ENCODE measurements at places on chromosomes 16 and 17. TPM values are rescaled to one million over a fixed set of nuclear protein-coding genes. Genes with fewer than 3 reads are reported as not detected.

TMIGD1 gene
- polyA plus RNA-seq: not detected

ZNF385C gene
- 3.7 TPM for polyA plus RNA-seq

ABI3 gene
- polyA plus RNA-seq: 6.5 TPM

HEATR9 gene
- polyA plus RNA-seq: 0.20 TPM

GUCY2D gene
- 0.34 TPM for polyA plus RNA-seq

PTX4 gene
- polyA plus RNA-seq: 0.20 TPM

RAB26 gene
- polyA plus RNA-seq: 1.6 TPM

MOSMO gene
- 28.6 TPM for polyA plus RNA-seq

TBC1D3G gene
- polyA plus RNA-seq: not detected

- no peak for DNase-seq
Measured at GRCh38 chr17:1839516-1839915, 9.7 kb downstream of the RPA1 start.

- no peak for DNase-seq
Measured at GRCh38 chr16:13471036-13471435, 448.9 kb upstream of the ERCC4 start.

GRCh38 chr17:36825951-36826350, 111.3 kb upstream of the LHX1 start:
- no peak for DNase-seq

DNA sequence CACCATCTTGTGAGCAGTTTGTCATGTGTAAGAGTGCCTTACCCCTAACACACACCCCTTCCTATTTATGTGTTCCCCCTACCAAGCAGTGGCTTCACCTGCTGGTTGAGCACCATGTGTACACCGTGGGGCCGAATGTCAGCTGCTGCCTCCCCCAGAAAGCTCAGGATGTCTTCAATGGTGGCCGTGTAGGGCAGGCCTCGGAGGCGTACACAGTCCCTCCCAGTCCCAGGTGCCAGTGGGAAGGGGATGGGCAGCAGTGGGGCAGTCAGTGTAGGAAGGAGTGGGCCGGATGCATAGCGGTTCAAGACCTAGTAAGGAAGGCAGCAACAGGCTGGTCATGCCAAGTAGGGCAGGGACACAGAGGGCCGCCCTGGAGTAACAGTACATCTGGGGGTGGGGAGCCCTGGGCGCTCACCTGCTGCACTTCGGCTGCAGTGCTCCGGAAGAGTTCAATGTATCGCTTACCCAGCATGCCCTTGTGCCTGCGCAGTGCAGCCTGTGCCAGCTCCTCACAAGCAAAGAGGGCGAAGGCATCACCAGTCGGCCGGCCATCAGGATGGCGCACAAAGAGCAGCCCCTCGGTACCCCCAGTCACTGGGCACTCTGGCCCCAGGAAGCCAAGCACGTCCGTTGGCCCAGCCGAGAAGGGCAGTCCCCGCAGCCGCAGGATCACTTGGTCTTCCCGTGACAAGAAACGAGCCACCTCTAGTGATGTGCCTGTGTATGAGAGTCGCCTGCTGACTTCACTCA, 4.4 kb downstream of the ESRP2 start:
- DNase-seq: no peak

- DNase-seq: peak; percentile 54
Measured at GRCh38 chr16:27639561-27640276, 89.8 kb downstream of the KATNIP start.

- no peak for DNase-seq
Measured at GRCh38 chr16:47004652-47005051, 31.2 kb upstream of the DNAJA2 start.

GRCh38 chr16:3431779-3432219, 11.5 kb downstream of the ZNF597 start:
- DNase-seq: peak; percentile 62

DNA sequence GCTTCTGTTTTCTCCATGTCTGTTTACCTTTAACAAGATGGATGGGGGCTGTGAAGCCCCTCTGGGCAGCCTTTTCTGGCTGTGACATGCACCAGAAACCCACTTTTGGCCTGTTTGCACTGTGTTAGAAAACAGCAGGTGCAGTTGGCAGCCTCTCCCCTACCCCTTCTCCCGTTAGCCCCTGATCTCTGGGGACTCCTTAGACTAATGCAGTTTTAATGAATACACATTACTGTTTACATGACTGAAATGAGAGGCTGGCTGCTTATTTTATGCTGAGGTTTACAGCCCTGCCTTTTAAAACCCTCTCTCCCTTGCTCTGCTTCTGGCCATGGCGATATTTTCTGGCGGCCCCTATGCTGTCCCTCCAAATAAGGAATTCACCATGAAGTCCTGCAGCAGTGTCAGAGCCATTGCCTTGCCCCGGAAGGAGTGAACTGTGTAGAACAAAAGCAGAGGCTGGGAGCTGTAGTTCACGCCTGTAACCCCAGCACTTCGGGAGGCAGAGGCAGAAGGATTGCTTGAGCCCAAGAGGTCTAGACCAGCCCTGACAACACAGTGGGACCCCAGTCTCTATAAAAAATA, 79.3 kb downstream of the PRKCB start:
- no peak for DNase-seq

DNA sequence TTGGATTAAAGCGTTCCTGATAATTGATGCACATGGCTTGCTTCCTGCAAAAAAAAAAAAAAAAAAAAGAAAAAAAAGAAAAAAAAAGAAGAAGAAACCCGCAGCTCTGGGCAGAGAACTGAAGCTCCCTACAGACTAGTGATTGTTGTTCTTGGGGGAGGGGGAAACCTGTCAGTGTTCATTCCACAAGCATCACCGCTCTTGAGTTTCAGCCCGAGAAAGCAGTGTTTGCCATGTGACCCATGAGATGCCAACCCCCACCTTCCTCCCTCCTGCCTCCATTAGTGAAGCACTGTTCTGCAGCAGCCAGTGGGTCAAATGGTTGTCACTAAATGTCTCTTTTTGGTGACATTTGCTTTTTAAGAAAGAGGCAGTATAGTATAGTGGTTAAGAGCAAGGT, 1.7 kb downstream of the USP43 start:
- DNase-seq: no peak

GRCh38 chr17:60622961-60623360, 23.0 kb downstream of the PPM1D start:
- DNase-seq: no peak

DNA sequence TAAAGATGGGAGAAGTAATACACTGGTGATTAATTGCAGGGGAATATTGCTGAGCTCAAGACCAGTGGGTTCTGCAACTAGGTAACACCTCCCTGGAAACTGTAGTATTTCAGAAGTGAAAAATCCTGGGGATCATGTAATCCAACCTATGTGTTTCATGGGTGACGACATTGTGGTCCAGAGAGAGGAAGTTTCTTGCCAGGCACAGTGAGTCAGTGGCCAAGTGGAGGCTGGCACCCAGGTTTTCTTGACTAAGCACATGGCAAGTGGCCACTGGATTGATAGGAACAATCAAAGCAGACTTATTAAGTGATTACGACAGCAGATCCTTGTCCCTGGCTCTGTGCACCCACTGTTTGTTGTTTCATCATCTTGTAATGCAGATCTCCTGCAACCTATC, 14.6 kb upstream of the CIITA start:
- no peak for DNase-seq

GRCh38 chr16:83110269-83110668, 483.5 kb downstream of the CDH13 start:
- DNase-seq: no peak

DNA sequence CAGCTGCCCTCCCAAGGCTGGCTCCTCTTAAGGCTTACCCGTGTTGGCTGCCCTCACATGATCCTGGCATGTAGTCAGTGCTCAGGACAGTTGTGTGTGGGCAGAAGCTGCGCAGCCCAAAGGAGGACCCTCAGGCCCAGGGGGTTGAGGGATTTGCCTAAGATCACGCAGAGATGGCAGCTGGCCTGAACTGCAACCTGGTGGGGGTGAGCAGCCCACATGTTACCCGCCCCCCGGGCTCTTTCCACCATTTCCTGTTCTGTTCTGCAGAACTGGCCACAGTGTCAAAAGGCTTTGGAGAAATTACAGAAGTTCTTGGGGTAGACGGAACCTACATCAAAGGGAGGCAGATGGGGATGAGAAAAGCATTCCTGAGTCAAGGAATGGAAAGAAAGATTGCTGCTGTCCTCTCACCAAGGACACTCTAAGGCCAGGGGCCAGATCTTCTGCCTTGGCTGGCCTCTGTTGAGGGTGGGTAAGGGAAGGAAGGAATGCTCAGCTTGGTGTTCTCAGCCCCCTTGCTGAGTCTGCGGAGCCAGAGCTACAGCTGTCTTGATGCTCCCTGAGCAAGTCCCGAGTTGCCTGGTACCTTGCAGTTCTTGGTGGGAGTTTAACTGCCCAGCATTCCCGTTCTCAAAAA, 53.0 kb downstream of the EPN2 start:
- no peak for DNase-seq

- no peak for DNase-seq
Measured at GRCh38 chr17:12547831-12548230, 117.9 kb upstream of the MYOCD start.

- no peak for DNase-seq
Measured at GRCh38 chr16:85659336-85659735, 29.4 kb downstream of the GINS2 start.
